ENCODE measurements at places on chromosomes 11 and 22.

DNA sequence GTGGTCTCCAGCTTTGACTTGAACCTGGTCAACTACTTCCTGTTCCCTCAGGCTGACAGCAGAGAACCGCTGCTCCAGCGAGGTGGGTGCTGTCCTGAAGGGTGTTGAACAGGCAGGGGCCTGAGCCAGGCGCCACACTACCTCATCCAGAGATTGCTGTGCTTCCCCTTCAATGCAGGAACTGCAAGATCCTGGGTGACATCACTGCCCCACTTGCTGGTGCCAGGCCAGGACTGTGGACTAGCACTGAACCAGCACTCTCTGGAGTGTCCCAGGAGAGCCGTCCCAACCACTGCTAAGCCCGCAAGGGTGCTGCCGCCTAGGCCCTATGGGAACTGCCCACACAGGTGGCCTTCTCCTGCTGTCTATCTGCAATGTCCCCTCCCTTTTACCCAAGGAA, 51.7 kb downstream of the GAB4 start:
- DNase-seq, result no peak

DNA sequence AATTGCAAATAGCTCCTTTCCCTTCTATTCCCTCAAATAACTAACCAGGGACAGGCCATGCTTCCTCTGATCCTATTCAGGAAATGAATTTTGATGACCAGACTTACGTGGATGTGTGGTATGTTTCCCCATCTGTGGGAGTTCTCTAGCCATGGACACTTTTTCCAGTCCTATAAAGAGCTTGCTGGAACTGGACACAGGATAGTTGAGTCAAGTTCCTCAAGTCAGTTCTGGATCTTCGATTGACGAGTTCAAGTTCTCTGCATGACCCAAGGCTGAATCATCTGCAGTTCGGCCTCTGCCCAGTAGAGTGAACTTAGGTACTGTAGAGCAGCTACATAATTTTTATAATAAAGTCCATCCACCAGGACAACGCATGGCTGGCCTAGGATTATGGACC, 52.7 kb upstream of the CCND1 start:
- peak; percentile 16 for DNase-seq

GRCh38 chr11:77071077-77071476, 4.3 kb downstream of the CAPN5 start:
- no peak for DNase-seq

DNA sequence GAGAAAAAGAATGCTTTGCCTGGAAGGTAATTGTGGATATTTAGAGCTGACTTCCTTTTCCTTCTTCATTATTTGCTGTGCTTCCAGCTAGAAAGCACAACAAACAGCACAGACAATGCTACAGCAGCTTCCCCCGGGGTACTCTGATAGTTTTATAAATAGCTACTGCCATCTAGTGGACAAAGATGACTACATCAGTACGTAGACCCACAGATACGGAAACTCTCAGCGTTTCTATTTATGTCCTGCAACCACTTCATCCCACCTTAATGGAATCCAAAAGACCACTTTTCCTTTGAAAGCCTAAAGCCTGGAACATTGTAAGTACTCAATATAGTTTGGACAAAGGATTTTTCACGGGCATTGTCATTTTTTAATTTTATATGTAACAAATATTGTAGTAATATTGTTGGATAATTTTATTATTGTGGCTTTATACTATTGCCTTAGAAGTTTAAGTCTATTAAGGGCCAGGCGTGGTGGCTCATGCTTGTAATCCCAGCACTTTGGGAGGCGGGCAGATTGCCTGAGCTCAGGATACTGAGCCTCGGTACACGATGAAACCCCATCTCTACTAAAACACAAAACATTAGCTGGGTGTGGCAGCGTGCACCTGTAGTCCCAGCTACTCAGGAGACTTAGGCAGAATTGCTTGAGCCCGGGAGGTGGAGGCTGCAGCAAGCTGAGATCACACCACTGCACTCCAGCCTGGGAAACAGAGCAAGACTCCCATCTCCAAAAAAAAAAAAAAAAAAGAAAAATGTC, 7.5 kb downstream of the HSPA8 start:
- peak; percentile 78 for DNase-seq

- DNase-seq, result no peak
Measured at GRCh38 chr22:45164270-45165088, 754 bp downstream of the NUP50 start.

DNA sequence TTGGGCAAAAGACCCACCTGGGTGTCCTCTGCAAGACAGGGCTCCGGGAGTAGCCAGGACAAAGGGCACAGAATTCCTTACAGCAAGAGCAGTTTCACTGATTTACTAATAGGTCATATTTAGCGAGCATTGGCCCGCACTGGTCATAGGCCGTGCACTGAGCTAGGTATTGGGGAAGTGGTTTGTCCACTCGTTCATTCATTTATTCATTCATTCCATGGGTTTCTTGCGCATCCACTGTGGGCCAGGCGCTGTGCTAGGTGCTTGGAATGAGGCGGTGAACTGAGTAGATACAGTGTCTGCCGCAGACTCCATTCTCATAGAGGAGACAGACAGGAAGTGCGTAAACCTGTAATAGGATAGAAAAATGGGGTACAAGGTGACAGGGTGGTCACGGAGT, 13.2 kb upstream of the LINC01488 start:
- no peak for DNase-seq

DNA sequence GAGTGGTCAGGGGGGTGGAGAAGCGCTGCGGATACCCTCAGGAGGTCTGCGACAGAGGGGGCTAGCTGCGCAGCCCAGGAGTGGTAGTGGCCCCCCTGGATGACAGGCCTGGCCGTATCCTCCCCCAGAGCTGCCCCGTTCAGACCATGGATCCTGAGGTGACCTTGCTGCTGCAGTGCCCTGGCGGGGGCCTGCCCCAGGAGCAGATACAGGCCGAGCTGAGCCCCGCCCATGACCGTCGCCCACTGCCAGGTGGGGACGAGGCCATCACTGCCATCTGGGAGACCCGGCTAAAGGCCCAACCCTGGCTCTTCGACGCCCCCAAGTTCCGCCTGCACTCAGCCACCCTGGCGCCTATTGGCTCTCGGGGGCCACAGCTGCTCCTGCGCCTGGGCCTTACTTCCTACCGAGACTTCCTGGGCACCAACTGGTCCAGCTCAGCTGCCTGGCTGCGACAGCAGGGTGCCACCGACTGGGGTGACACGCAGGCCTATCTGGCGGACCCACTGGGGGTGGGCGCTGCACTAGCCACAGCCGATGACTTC, 505 bp downstream of the NUDT22 start:
- DNase-seq, result peak; percentile 59

GRCh38 chr22:26579331-26579886, 10.5 kb downstream of the TPST2 start:
- no peak for DNase-seq

DNA sequence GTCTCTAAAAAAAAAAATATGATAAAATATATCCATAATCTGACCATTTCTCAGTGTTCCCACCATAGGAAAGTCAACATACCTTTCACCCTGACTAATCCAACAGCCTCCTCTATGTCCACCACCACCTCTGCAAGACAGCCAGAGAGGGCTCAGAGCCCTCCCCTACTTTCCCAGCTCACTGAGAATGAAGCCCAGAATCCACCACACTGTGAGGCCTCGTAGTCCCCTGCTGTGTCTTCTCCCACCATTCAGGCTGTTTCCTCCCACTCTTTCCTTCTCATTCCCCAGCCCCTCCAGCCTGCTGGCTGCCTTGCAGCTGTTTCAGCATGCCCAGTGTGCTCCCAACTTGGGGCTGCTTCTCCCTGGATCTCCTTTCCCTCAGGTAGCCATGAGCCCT, 27.0 kb downstream of the SGSM3 start:
- no peak for DNase-seq

GRCh38 chr11:117225553-117226170, 6.2 kb downstream of the PCSK7 start:
- DNase-seq, result no peak

- DNase-seq, result no peak
Measured at GRCh38 chr11:75323609-75324008, 27.9 kb downstream of the ARRB1 start.

- no peak for DNase-seq
Measured at GRCh38 chr22:49951000-49951677, 9.4 kb upstream of the PIM3 start.

GRCh38 chr22:29635734-29636357, 32.4 kb downstream of the NF2 start:
- DNase-seq, result peak; percentile 44

- no peak for DNase-seq
Measured at GRCh38 chr22:49538006-49538405, 289.7 kb downstream of the BRD1 start.

GRCh38 chr11:73353422-73353821, 22.8 kb upstream of the RELT start:
- no peak for DNase-seq

DNA sequence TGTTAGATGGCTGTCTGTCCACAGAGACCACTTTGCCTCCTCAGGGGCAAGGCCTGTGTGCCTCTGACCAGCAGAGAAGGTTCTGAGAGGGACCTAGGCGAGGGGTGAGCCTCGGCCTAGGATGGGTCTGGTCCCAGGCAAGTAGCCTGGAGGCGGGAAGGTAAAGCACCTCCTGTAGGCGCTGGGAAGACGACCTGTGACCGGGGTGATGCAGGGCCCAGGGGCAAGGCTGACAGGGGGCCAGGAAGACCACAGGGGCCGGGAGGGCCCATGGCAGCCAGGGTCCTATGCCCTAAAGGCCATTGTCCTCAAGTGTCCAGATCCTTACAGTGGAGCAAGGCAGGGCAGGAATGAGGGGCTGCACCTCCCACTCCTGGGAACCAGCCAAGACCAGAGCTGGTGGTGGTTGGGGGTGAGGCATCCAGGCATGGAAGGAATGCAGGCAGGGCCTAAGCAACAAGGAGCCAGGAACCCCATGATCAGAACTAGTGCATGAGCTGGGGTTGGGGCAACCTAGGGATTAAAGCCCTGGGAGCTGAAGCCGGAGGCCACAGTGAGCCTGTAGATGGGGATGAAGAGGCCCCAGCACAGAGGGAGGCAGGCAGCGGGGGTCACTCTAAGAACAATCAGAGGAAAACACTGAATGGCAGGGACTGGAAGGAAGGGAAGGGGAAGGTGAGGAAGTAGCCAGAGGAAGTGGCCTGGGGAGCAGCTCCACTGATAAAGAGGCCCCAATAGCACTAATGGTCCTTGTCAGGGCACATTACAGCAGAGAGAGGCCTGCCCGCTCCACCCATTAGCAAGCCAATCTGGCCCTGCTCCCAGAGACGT, 32.9 kb upstream of the KLHL35 start:
- DNase-seq, result no peak

DNA sequence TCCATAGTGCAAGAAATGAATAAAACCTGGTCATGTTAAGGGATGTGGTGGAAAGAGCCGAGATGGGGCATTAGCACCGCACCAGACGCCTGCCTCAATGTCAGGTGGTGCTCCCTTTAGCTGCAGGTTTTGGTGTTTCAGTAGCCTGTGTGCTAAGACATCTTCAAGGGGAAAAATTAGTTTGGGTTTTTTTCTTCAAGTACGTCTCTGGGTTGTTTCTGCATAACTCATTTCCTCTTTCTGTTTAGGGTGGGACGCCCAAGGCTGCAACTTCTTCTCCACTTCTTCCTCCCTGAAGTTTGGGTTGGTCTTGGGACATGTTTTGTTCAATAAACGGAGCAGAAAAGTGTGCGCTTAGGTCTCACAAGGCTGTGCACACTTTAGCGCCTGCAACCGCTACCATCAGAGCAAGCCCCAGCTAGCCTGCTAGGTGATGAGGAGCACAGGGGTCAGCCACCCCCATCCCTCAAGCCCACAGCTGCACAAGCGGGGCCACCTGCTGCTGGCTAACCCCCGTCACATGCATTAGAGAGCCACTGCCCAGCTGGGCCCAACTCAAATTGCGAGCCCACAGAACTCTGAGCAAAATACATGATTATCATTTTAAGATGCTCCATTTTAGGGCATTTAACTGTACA, 1495.7 kb downstream of the TBC1D22A start:
- no peak for DNase-seq

DNA sequence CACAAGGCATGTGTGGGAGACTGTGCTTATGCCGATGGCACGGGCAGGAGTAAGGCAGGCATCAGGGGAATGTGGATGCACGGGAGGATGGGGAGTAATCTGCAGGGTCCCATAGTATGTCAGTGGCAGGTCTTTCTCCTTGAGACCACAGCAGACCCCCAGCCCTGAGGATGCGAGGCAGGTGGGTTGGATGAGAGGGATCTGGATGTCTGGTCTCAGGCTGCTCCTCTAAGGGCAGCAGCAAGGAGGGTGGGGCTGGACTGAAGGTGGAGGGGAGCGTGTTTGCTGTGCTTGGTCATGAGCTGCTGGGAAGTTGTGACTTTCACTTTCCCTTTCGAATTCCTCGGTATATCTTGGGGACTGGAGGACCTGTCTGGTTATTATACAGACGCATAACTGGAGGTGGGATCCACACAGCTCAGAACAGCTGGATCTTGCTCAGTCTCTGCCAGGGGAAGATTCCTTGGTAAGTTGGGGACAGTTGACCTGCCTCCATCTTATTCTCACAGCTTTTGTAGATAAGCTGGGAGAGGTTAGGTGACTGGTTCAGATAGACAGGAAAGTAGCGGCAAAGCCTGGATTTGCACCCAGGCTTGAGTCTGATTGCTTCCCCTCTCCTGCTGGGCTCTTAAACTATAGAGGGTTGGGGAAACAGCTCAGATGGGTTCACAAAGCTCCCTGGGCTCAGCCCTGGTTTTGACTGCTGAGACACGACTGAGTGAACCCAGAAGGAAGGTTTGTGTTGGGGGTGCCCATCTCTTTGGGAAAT, at the start of gene APOL1:
Gene APOL1 (plus strand): TSS at position 380 of the 769 bp plus-strand sequence. CDS start 1,823 bp downstream, outside the sequence.
- DNase-seq, result peak; percentile 72

DNA sequence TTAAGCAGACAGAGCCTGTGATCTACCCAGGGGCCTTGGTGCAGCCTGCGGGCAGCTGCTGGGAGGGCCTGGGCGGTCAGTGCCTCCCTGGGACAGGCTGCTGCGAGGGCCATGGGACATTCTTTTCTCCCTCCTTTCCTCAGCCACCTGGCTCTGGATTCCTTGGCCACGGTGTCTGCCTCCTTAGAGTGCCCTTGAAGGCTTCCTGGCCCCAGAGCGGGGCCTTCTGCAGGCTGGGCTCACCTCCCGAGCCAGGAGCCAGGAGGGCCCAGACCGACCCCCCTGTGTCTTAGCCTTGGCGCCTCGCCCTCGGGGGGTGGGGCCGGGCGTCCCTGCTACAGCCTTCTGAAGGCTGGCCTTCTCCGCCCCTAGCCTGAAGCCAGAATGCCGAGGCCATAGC, 231.2 kb downstream of the TBC1D22A start:
- DNase-seq, result no peak

DNA sequence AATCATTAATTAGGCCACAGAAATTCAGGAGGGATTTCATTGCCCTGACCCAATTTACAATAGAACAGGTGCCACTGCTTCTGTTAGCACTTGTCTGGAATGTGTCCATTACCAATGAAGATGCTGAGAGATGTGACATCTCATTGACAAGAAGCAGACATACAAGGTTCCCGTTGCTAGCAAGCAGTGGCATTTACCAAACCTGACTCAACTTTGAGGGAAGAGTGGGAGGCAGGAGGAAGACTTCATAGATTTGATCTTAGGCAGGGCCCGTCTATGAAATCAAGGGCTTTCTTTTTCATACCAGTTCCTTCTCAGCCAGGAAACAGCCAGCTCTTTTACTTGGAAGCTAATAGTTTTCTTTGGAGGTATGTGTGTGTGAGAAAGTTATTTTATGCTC, 280.2 kb downstream of the NELL1 start:
- no peak for DNase-seq

GRCh38 chr11:104254347-104254746, 90.4 kb upstream of the PDGFD start:
- DNase-seq, result no peak

All from LoVo (cell line).